ENCODE measurements at places on chromosomes 4 and X.

DNA sequence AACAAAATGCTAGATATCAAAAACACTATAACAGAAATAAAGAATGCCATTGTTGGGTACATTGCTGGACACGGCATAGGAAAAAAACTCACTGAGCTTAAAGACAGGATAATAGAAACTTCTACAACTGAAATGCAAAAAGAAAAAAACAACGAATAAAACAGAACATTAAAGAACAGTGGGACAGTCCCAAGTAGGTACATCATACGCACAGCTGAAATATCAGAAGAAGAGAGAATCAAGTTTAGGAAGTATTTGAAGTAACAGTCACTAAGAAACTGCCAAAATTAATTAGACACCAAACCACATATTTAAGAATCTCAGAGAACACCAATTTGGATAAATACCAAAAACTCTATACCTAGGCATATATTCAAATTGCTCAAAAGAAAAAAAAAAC is 19.2 kb downstream of the RAB28 start:
- no peak for DNase-seq

GRCh38 chr4:151173871-151174270 is 74.4 kb downstream of the RPS3A start:
- DNase-seq, result no peak

DNA sequence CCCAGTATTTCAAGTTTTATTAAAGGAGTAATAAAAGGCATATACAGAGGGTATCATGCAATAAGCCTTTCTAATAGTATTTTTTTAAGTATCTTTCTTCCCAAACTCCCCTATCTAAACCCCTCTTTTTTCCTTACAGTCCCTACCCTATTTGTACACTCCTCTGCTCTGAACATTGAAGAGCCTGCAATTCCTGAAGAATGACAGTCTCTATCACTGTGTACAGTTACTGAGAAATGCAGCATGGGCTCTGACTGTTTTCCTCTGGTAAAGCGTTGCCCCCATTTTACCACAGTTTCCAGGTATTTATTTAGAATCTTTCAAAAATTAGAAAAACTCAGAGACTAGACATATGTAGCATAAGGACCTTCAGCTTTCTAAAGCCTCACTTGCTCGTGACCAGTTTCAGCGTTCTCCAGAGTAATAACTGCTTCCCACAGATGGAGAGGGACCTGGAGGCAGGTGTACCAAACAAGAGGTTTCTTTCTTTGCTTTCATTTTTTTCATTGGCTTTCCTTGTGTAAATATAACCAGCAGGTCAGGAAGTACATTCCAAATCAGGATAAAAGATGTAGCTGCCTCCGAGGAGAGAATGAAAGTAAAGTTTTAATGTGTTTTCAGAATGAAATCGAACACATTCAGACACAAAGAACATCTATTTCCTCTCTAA is 230.8 kb downstream of the CFAP299 start:
- no peak for DNase-seq

- DNase-seq, result no peak
Observed at GRCh38 chrX:147570483-147570882, 341.2 kb upstream of the FMR1 start.

GRCh38 chr4:55172694-55173287 is 47.4 kb upstream of the KDR start:
- no peak for DNase-seq

DNA sequence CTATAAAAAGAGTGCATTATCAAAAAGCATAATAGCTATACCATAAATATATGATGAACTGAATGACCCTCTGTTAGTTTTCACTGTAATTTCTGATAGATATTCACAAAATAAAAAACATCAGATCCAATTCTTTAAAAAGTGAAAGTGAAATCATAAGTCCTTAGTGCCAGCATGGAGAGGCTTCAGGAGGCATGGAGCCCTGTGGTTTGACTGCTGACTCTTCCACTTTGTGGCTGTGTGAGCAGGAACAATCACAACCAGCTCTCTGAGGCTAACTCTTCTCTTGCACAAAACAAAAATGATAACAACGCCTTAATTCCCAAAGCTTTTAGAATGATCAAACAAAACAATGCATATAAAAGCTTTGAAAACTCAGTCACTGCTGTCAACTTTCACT is 1143.9 kb downstream of the PDHA2 start:
- DNase-seq, result no peak

DNA sequence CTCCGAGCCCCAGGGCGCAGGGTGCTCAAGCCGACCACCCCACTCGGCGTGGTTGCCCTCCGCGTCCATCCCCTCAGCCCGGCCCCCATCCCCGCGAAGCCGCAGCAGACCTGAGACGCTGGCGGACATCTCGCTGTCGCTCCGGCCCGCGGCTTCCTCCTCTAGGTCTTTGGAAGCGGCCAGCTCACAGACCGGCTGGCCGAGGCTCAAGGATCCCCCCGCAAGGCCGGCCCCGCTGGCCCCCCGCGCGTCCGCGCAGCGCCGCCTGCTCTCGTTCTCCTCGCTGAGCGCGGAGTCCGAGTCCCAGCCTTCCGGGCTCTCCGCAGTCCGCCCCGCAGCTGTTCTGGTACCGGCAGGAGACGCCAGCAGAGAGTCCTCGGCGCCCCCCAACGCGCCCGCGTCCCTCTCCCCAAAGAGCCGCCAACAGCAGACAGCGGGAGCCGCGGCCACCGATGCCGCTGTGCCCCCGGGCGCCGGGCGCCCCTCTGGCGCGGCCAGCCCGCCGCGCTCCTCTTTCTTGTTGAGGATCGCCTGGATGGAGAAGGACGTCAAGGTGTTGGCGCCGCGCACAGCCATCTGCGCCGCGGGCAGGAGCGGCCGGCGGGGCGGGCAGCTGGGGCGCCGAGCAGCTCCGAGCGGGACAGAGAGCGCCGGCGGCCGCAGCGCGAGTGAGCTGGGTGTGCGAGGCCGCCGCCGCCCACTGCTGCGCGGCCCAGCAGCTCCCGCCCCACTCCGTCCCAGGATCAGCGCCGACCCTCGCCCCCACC is at the start of gene NKX3-2:
Gene NKX3-2, minus strand, starts transcription at position 670 of the 767 bp plus-strand sequence. Its CDS starts 94 bp downstream, at position 576.
- DNase-seq, result no peak

DNA sequence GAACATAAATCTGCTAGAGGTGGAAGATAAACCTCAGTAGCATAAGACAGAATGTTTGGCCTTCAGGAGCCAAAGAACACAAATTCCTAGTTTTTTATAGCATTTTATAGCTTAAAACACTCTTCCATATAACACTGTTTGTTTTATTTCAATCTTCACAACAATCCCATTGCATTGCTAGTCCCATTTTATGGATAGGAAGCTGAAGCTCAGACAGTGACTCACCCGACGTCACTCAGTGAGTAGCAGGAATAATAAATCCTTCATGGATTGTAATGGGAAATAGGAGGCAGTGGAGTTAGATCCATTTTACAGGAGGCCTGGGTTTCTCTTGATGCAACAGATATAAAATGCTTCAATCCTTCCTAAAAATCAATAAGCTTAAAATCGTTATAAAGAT is 217.5 kb downstream of the RAB28 start:
- DNase-seq, result no peak

DNA sequence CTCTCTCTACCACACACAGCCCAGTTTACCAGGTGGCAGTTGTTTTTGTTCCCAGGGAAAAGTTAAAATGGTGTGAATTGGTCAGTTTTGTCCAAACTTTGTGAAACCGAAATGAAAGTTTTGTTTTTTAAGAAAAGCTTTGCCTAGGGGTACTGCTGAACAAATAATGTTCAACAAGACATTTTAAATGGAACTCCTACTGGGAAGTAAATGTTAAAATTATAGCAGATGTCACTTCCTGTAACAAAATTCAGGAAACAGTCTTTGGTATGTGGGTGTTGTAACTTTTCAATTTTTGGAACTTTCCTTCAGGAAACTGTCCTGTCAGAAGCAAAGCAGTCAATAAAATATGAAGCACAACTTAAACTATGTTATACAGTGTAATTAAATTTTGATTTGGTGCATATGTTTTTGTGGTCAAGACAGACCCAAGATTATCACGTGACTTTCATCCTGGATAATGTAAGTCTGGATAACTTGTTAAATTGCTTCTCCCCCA is 79.5 kb downstream of the AFF1 start:
- DNase-seq, result no peak

- DNase-seq, result no peak
Observed at GRCh38 chr4:39621582-39621981, 17.1 kb downstream of the SMIM14 start.

DNA sequence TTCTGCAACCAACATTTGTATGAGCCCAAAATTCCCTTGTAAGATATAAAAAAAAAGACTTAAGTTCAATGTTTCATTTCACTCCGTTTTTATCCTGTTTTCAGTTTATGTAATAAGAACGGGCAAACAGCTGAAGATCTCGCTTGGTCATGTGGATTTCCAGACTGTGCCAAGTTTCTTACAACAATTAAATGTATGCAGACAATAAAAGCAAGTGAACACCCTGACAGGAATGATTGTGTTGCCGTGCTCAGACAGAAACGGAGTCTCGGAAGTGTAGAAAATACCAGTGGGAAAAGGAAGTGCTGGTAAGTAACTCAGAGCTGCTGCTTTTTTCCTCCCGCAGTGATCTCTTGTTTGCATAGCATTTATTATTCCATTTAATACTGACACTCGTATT is 2.8 kb downstream of the ANKRD37 start:
- no peak for DNase-seq

GRCh38 chrX:50684871-50685270 is 129.1 kb downstream of the SHROOM4 start:
- no peak for DNase-seq

- no peak for DNase-seq
Observed at GRCh38 chr4:6227412-6228157, 27.2 kb upstream of the JAKMIP1 start.

DNA sequence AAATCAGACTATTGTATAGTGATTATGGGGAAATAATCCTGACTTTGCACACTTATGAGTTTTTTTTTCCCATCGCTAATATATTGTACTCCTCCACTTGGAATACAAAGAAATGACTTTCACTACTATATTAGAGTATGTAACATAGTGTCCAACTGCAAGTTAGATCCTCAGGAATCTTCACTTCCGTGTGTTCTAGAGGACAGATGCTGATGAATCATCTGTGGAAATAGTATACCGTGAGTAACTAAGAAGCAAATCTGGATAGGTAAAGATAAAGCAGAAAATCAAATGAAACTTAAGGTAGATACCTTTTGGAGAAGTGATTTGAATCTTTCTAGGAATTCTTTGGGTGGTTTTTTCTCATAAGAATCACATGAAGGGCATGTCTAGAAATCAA is 8.3 kb downstream of the IL21 start:
- no peak for DNase-seq

DNA sequence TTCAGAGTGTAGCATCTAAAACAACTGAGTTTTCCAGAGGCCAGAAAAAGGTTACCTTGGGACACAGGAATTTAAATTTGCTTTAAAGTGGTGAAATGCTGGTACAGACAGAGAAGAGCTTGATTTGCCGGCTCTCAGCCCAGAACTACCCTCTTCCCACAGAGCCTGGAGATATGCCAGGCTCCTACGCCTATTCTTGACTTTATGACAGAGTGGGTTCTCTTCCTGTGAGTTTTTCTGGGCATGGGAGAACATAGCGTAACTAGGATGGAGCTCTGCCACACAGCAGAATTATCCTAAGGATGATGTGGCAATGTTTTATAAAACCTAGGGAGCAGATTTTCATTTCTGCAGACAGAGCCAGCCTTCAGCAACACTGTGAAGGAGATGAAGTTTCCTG is 241.8 kb downstream of the GRIA3 start:
- no peak for DNase-seq

GRCh38 chr4:176444741-176445140 is 125.0 kb downstream of the SPCS3 start:
- DNase-seq, result no peak

GRCh38 chrX:115452251-115452650 is 108.7 kb upstream of the PLS3 start:
- DNase-seq, result no peak

DNA sequence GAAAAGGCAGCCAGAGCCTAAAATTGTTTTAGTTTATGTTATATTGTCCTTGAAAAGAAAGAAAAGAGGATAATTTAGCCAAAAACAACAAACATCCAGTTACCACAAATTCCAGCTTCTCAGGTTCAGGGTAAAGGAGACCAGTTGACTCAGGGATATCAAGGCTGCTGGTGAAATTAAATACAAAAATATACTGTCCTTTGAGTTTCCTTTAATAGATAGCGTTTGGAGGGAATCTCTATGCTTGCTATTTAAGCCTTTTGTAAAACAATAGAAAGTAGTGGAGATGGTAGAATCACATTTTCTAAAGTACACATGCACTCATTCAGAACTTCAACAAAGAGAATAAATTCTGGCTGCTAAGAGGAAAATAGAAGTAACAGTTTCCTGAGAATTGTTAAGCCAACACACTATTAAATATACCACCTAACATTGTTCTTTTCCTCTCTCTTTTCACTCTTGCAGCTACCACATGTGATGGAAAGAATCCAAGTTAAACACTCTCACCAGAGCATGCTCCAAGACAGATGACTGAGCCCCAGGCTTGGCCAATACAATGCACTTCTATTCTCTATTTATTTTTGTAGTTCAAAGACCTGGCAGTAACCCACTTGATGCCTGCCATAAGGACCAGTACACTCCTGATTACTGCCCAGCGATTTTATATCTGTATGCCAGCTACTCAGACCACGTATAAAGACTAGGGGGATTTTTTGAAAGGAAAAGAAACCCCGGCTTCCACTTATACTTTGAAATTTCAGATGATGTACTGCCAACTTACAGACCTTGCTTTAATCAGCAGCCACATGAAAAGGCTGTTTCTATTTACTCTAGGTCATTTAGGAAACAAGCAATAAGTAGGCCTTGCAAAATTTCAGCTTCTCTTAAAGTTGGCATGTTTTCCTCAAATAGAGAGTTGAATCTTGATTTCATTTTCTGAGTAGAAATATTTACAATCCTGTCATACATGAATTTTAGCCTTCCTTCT is 756.9 kb downstream of the FAT4 start:
- no peak for DNase-seq

DNA sequence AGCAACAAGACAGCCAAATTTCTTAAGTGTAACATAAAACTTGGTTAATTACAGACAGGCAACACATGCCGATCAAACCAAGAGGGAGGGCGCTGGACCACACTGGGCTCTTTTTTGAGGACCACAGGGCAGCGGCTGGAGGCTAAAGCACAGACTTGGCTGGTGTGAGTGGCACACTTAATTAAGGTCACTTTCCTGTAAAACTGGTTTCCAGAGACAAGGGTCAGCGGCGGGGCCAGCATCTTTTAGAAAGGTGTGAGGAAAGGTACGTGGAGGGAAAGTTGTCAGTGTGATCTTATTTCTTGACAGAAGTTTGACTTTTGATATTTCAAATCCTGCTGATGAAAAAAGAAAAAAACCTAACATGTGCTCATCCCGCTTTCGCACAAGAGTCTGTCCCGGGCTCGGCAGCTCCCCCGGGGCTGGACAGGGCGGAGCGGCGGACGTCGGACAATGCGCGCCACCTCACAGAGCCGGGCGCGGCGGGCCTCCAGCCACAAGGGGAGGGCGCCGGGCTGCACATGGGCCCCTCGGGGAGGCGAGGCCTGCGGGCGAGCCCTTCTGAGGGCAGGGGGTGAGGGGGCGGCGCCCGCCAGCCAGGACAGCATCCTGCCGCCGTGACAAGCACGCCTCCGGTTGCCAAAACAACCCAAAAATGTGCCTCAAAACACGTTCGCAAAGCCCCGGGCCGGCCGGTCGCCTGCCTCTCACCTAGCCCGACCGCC is 660 bp upstream of the HSPA4L start:
- no peak for DNase-seq

- DNase-seq, result no peak
Observed at GRCh38 chrX:75155447-75155826, 646 bp downstream of the ABCB7 start.

All from T-helper 17 cell (primary cell).